ENCODE measurements at places on chromosomes 6 and 20. TPM values are rescaled to one million over a fixed set of nuclear protein-coding genes. Genes with fewer than 3 reads are reported as not detected.

- DNase-seq = peak; percentile 56
Observed at GRCh38 chr6:134515986-134516385, 198.1 kb upstream of the SGK1 start.

DNA sequence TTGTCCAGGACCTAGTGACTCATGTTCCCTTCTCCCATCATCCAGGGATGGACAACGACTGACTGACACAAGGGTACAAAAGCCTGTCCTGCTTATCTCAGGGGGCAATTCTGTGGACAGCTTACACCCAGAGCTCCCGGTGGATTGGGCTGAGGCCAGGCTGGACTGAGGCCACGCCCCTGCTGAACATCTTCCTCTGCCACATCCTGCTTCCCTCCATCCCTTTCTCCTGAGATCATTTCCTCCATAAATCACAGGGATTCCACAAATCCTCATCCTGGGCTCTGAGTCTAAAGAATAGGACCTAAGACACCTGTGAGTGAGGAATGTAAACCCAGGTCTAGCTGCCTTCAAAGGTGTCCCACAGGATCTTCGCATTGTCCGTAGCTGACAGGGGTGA, 30.4 kb upstream of the RNF24 start:
- peak; percentile 83 for DNase-seq

DNA sequence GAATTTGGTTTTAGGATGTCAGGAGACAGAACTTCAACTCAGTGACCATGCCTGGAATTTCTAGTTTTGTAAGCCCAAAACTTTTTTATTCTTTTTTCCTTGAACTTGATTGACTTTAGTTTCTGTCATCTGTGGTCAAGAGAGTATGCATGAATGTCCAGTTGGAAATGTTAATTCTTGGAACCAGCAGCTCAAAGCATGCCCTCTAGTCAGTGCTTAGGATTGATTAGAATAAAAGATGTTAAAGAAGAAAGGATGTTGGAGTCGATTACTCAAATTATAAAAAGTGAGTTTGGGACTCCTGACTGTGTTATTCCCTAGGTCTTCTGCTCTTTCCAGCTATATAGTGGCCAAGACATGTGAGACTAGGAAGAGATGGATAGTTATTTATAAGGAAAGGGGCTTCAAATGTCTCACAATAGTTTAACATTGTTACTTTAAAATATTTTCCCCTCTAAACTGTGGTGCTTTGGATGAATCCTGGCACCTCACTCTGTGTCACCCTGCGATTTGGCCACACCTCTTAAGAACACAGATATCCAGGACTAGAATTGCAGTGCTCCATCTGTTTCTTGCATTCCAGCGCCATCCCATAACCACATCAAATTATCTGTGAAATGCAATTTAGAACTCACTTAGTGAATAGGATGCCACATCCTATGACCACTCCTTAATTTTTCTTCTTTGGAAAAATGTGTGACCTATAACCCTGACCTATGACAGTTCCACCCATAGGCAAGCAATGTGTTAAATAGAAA, 298.5 kb downstream of the EYA4 start:
- DNase-seq = peak; percentile 20

- DNase-seq = peak; percentile 49
Observed at GRCh38 chr6:116424001-116424400, 37.2 kb upstream of the CALHM6 start.

DNA sequence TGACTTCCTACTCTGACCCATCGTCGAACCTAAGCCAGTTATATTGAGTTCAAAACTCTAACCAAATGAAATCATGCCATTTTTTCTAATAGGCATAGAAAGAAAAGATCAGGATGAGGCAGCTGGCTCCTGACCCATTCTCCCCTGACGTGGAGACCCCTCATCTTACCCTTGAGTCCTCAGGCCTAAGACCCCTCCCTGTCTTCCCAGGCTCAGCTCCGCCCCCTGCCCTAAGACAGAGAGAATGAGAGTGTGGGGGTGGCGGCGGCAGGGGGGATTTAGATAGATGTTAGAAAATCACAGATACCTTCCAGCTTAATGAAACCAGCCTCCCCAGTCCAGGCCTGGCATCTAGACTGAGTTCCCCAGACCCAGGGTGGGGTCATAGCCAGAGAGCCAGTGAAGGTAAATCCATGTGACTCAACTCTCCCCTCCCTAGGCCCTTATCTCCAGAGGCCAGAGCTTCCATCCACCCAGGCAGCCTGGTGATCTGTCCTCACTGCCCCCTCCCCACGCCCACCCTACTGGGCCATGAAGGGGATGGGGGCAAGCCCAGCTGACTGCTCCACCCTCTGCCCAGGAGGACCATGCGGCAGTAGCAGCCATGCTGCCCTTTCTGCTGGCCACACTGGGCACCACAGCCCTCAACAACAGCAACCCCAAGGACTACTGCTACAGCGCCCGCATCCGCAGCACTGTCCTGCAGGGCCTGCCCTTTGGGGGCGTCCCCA, 6.8 kb downstream of the TMEM63B start:
- DNase-seq = no peak

Gene PCSK2
- total RNA-seq = not detected
